Stromal cell of bone marrow (primary cell): ENCODE measurements at places on chromosomes 12 and 14.
A peak's percentile ranks its signal among the peaks of the same experiment; 100 is the strongest.

DNA sequence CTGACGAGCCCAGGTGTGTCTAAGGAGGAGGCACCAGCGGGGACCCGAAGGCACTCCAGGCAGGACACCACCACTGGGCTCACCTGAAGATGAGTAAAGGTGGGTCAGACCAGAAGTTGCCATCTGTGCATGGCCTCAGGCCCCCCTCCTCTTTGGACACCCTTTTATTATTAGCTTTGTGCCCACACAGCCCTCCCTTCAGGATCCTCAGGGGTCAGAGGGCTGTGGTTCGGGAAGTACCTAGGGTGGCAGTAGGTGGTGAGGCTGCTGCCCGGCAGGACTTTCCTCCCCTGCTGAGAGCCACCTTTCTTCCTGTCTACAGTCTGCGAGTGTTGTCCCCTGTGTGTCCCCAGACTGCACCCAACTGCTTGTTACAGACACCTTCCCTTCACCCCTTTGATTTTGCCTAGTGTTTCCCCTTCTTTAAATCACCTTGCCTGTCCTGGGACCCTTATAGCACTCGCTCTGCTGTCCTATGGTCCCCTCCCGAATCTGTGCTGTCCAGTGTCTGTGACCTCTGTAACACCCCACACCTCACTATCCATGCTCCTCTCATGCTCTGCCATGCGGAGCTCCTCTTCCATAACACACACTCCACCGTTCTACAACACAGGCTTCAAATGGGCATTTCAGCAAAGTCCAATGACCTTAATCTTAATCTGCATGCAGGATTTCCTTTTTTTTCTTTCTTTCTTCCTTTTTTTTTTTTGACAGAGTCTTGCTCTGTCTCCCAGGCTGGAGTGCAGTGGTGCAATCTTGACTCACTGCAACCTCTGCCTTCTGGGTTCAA is 25.7 kb downstream of the SOAT2 start:
- no peak for DNase-seq

GRCh38 chr14:32491416-32492016 is 162.4 kb downstream of the AKAP6 start:
- no peak for DNase-seq

DNA sequence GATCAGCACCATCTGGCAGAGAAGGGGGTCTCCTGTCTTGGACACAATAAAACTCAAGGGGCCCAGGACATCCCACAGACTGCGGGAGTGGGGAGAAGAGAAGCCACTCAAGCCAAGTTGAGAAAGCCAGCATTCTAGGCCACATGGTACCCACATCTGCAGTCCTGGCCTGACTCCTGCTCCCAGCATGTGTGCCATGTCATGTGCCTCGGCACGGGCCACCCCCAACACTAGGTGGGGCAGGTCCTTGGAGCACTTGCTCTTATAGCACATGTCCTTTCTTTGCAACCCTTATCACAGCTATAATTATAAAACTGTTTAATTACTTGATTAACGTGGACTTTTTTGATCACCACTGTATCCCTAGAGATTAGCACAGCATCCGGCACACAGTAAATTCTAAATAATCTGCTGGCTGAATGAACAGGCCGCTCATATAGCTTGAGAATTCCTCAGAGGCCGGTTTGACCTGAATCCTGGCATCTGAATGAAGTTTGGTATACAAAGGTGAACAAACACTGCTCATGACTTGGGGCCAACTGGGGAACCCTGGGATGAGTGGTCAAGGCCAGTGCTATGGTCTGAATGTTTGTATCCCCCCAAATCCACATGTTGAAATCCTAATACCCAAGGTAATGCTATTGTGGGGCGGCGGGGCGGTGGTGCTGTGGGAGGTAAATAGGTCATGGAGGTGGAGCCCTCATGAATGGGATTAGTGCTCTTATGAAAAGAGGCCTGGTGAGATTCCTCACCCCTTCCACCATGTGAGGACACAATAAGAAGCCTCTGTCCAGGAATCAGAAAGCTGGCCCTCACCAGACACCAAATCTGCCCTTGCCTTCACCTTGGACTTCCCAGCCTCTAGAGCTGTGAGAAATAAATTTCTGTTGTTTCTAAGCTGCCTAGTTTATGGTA is 6.6 kb downstream of the NCKAP5L start:
- DNase-seq, result no peak

- DNase-seq, result no peak
Measured at GRCh38 chr14:91059576-91060350, 678 bp downstream of the RPS6KA5 start.

DNA sequence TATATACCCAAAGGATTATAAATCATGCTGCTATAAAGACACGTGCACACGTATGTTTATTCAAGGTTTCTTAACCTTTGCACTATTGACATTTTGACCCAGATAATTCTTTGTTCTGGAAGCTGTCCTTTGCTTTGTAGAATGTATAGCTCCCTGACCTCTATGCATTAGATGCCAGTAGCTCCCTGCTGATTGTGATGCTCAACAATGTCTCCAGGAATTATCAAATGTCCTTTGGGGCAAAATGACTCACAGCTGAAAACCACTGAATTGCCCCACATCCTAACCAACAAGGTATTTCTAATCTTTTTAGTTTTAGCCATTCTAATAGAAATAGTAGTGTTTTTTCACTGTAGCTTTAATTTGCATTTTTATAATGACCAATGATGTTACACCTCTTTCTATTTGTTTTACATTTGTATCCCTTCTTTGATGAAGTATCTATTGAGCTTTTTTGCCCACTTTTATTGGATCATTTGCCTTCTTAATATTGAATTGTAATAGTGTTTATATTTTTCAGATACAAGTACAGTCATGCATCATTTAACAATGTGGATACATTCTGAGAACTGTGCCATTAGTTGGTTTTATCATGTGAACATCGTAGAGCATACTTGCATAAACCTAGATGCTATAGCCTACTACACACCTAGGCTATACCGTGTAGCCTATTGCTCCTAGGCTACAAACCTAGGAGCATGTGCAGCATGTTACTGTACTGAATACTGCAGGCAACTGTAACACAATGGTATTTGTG is 10.4 kb upstream of the NOPCHAP1 start:
- peak; percentile 44 for DNase-seq

GRCh38 chr14:85595981-85596380 is 66.0 kb downstream of the FLRT2 start:
- no peak for DNase-seq

- no peak for DNase-seq
Measured at GRCh38 chr14:81206115-81206514, 14.6 kb downstream of the GTF2A1 start.

DNA sequence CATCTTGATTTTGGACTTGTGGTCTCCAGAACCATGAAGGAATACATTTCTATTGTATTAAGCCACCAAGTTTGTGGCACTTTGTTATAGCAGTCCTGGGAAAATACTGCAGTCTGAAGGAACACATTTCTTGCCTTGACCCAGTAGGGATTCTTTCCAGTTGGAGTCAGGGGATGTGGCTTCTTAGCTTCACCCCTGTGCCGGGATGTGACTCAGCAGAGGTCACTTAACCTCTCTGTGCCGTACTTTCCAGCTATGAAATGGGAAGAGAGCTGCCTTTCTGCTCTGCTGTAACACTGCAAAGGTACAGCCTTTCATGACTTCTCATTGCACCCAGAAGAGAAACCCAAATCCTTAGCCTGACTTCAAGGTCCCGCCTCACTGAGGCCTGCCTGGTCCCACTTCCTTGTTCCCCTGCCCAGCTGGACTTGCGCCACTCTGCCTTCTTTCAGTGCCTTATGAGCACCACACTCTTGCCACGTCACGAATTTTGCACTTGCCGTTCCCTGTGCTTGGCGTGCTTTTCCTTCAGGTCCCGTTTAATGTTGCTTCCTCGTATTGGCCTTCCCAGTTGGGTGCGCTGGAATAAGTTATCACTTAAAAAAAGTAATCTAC is 24.2 kb downstream of the CHST11 start:
- DNase-seq, result peak; percentile 66

- no peak for DNase-seq
Measured at GRCh38 chr12:47776471-47777143, 3.6 kb downstream of the SLC48A1 start.

DNA sequence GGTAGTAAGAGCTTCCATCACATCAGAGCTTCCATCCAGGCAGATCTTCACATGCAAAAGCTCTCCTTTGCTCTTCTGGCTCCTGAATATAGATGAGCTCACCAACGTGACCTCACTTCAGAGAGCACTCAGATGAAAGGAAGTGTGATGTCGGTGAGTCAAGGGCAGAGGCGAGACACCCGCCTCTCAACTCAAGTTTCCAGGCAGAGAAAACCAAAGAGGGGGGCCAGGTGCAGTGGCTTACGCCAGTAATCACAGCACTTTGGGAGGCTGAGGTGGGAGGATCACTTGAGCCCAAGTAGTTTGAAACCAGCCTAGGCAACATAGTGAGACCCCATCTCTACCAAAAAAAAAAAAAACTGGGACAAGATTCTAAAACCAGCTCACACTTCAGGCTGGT is 126.9 kb downstream of the DUSP6 start:
- peak; percentile 68 for DNase-seq

GRCh38 chr14:44170101-44170500 is 337.0 kb downstream of the FSCB start:
- DNase-seq, result no peak

DNA sequence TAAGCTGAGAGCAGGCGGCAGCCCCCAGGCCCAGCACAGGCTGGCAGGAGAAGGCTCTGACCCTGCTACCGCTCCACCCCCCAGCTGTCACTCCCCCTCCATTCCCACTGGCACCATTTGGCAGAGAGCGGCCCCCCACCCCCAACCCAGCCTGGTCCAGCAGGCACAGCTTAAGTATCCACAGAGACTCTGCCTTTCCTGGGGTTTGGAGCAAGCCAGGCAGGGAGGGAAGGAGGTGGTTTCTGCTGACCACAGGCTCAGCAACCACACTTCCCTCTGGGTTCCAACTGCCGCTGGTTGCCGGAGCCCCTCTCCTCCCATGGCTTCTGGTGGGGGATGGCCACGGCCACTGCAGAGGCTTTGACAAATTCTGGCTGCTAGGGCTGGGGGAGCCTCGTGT is 30.5 kb upstream of the CCND2 start:
- no peak for DNase-seq

- no peak for DNase-seq
Measured at GRCh38 chr12:14928931-14929330, 9.4 kb downstream of the ERP27 start.

- DNase-seq, result no peak
Measured at GRCh38 chr14:61467296-61467695, 145.9 kb downstream of the PRKCH start.

DNA sequence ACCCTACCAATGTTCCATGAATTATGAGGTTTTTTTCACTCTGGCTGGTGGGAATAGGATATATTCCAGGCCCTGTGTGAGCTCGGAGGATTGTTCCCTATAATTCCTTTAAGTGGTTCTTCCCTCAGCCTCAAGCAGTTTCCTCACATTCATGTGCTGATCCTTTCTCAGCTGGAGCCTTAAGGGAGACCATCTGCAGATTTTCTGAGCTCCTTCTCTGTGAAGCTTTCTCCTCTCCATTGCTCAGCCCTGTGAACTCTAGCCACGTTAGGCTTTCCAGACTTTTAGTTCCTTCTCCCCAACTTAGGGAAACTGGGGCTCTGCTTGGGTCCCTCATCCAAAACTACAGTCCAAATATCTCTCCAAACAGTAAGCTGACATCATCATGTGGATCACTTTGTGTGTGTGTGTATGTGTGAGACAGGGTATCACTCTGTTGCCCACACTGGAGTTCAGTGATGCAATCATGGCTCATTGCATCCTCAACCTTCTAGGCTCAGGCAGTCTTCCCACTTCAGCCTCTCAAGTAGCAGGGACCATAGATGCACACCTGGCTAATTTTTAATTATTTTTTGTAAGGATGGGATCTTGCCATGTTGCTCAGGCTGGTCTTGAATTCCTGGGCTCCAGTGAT is 219.5 kb upstream of the OTX2 start:
- no peak for DNase-seq

GRCh38 chr12:128848371-128848770 is 4.9 kb upstream of the GLT1D1 start:
- DNase-seq, result no peak

DNA sequence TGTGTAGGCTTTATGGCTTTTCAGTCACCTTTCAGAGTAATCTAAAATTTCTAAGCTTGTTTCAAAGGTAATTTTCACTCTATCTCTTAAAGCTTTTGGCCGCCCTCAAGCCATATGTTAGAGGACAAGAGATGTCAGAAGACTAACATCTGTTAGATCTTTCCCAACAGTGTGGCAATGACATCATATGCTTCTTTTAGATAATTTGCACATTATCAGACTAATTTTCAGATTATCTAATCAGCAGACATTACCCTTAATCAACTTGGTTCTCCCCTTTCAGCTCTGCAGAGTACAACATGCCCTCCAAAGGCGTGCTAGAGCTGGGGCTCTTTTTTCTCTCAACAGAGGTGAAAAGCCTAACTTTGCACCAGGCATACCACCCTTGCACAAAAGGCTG is 207.1 kb downstream of the DPF3 start:
- DNase-seq, result no peak

- no peak for DNase-seq
Measured at GRCh38 chr12:3224530-3224903, 147.3 kb downstream of the TSPAN9 start.

DNA sequence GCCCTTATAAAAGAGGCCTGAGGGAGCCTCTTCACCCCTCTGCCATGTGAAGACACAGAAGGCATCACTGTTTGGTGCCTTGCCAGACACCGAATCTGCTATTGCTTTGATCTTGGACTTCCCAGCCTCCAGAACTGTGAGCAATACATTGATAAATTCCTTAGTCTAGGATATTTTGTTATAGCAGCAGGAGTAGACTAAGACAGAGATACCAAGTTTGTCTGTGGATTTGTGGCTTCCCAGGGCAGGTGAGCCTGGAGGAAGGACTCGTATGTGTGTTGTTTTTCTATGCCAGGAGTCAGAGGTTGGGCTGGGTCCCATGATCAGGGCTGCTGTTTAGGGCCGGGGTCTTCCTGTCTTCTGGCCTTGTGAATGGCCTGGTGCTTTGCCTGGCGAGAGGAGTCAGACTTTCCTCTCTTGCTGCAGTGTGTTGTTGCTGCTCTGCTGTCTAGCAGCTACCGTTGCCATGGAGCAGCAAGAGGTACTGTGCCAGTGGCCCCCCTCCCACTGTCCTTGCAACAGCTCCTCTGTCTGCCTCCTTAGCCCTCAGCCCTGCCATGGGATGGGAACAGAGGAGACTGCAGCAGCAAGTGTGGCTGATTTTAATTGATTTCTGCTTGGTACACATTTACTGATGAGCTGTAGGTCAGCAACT is 111.2 kb downstream of the CHST11 start:
- DNase-seq, result no peak

GRCh38 chr12:210277-211141 is 3.4 kb downstream of the SLC6A12 start:
- DNase-seq, result no peak

GRCh38 chr14:65958664-65959562 is 527.3 kb upstream of the CCDC196 start:
- DNase-seq, result no peak

- DNase-seq, result no peak
Measured at GRCh38 chr14:91317381-91318308, 73.1 kb upstream of the GPR68 start.

DNA sequence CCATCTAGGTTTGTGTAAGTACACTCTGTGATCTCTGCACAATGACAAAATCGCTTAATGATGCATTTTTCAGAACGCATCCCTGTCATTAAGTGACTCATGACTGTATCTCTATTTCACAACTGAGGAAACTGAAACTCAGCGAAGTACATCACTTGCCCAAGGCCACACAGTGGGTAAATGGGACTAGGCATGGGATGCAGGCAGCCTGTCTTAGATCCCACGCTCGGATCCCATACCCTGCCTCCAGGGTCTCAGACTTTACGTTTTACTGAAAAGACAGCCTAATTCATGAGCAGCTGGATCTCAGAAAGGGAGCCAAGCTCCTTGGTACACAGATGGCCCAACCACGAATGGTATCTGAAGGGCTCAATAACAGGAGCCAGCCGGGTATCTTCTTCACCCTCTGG is 2.4 kb upstream of the MLEC start:
- no peak for DNase-seq

- no peak for DNase-seq
Measured at GRCh38 chr14:69741055-69741454, 25.9 kb upstream of the SRSF5 start.
